Stimulated activated CD4-positive, alpha-beta T cell treated with anti-CD3 and anti-CD28 coated beads, TNF-alpha, amount 100 ng/mL, for 4 hours (primary cell): ENCODE measurements at places on chromosomes 5 and 9.

DNA sequence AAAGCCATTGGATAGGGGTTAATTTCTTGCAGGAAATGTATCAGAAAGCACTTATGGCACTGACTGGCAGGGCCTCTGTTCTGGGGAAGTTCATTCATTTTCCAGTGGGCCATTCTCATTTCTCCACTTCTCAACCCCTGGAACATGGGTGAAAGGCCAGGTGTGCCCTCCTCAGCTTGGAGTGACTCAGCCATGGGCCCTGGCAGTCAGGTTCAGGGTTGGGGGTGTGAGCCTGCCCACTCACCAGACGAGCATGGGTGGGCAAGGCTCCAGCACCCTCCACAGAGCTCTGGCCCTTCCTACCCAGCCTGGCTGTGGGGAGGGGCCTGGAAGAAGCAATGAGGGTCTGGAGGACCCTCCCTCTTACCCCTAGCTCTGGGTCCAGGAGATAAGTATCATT lies 174.4 kb downstream of the HSPA4 start:
- no peak for DNase-seq

- peak; percentile 97 for DNase-seq
Observed at GRCh38 chr5:75336615-75337336, at the start of gene HMGCR. Gene HMGCR (plus strand): TSS chr5:75337220. CDS start chr5:75342606, 5,386 bp downstream.

GRCh38 chr5:78907255-78907891 lies 77.7 kb downstream of the ARSB start:
- no peak for DNase-seq

DNA sequence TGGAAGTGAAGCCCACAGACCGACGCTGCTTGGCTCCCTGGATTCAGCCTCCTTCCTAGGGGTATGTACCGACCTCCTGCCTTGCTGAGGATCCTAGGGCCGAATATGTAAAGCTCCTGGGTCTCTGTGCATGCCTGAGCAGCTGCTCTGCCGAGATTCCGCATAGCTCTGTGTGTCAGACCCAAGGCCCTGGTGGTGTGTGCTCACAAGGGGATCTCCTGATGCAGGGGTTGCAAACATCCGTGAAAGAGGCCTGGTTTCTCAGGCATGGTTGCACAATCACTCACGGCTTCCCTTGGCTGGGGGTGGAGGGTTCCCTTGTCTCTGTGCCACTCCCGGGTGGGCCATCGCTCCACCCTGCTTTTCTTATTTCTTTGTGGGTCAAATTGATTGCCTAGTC lies 19.9 kb upstream of the SVEP1 start:
- no peak for DNase-seq

- no peak for DNase-seq
Observed at GRCh38 chr5:135339623-135340022, 59.4 kb downstream of the MACROH2A1 start.

DNA sequence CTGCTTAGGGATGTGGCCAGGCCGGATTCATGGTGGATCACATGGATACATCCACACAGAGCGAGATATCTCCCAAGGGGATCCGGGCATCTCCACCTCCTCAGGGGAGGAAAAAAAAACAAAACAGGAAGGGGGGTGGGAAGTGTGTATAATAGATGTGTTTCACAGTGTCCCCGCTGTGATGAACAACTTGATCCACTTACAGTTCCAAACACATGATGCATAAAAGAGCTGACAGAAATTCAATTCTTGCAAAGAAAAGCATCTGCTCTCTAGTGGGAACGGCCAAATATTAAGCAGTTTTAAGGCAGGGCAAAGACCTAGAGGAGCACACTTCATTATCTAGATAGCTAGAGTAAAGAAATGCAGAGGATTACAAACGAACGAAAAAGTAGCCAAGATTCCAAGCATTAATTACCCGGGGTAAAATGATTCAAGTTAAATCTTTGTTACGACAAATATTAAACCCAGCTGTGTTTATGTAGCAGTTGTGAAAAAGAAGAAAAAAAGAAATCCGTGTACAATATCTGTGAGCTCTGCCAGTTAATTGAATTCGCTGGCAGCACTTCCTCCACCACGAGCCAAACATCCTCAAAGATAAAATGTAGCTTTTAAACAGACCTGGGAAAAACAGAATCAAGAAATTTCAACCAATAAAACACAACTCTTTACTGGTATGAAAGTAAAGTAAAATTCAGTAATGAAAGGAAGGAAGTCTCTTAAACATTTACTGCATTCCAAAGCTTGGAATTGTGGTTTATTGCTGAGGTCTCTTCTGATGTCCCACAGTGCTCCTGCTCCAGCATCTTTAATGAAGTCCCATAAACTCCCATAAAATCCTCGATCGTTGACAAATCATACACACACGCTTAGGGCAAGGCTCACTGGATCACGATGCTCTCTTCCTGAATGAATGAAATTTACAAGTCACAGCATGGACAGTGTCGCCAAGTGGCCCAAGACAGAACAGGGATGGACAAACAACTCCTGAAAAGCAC lies 213.0 kb downstream of the CRB2 start:
- DNase-seq: no peak

DNA sequence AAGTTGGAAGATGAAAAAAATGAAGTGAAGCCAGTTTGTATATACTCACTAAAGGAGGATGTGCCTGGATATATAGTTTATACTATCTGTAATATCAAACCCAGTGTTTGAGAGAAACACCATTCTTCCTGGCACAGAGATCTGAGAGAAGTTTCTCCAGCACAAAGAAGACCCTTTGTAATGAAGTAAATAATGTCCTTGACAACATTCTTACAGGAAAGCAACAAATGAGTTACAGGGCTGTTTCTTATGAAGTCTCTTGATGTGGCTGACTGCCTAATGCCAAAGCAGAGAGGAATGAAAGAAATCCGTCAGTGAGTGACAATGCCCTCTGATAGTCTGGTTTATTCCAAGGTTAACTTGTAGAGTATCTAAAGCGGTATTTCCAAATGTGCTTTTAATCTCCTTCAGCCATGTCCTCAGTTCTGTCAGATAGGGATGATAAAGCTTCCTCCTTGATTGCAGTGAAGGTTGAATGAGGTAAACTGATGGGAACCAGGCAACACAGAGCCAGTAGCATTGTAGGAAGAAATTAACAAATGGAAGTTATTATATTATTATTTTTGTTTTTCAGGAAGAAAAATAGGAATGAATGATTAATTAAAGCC lies 123.1 kb upstream of the ZNF608 start:
- DNase-seq: no peak

GRCh38 chr9:115169003-115169402 lies 51.0 kb upstream of the TNC start:
- DNase-seq: no peak

- DNase-seq: no peak
Observed at GRCh38 chr5:52107210-52107905, 680.4 kb upstream of the ITGA1 start.
